ENCODE measurements at places on chromosomes 16 and 17.

GRCh38 chr17:74234486-74234885 lies 21.1 kb downstream of the TTYH2 start:
- DNase-seq = no peak

- DNase-seq = peak; percentile 32
Measured at GRCh38 chr16:78310990-78311561, 211.6 kb downstream of the WWOX start.

DNA sequence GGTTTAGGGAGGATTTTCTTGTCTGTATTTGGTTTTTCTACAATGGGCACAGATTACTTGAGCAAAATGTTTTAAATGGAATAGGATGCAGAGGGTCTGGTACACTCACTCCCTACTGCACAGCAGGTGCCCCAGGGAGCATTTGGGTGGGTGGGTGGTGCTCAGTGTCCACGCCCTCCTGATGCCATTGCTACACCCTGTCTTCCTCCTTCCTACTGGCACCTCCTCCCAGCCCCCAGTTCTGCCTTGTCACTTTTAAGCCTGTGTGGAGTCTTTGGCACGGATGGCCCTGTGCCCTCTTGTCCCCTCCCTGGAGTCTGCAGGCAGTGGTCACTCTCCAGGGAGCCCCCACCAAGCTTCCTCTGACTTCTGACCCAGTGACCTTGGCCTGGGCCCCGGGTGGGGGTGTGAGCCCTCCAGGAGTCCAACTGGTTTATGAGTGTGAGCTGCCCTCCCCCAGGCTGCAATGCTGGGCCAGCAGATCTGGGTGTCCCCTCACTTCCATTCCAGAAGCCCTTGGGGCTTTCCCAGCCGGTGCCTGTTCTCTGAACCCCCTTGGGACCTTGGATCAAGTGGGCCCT lies 15.5 kb downstream of the LLGL2 start:
- DNase-seq = no peak

DNA sequence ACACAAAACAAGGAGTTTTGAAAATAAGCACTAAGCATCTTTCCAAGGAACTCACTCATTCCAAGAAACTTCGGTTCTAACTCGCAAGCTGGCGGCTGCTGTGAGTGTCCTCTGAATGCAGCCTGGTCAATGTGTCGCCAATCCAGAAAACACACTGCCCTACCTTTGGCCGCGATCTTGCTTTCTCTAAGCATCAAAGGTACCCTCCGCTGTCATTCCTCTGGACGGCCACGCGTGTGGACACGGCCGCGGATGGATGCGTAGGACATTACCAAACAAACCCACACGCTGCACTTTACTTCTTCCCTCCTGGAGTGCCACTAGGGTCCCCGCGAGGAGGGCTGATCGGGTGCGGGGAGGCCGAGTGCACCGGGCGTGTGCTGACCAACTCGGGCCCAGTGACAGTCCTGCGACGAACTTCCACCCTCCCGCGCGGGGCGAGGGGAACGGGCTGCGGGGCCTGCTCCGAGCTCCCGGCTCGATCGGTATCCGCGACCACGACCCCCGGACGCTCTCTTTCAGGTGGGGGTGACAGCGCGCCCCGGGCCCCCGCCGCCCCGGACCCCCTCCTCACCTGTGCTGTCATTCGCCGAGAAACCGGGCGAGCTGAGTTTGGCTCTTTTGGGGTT lies 1.1 kb downstream of the CREBBP start:
- DNase-seq = no peak

DNA sequence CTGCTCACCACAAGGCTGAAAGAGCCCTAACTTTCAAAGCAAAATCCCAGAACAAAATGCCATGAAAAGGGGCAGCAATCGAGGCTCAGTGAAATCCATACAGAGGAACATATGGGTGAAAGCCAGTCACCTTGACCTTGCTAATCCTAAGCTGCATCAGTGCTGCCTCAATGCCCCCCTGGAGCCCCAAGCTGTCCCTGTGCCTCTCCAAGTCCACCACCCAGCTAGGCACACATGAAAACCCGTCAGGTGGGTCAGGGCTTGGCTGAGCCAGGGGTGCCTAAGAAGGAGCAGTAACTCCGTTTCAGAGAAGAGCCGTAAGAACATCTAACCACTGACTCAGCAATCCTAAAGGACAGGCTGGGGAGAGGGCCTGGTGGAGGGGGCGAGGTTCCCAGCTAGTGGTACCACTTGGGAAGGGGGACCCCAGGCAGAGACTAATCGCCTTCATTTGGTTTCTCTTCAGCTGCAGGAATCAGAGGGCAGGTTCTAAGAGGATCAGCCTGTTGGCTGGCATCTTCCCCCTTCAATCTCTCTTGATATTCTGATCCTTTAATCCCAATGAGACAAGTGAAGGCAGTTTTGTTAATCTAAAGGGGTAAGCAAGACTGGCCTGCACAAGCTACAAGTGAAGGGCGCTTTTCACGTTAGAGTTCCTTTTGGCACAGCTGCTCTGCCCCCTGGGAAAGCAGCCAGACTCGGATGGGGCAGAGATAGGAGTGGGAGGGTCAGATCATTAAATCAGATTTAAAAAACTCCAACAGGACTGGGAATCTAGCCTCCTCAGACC lies 7.6 kb downstream of the PITPNA start:
- no peak for DNase-seq

DNA sequence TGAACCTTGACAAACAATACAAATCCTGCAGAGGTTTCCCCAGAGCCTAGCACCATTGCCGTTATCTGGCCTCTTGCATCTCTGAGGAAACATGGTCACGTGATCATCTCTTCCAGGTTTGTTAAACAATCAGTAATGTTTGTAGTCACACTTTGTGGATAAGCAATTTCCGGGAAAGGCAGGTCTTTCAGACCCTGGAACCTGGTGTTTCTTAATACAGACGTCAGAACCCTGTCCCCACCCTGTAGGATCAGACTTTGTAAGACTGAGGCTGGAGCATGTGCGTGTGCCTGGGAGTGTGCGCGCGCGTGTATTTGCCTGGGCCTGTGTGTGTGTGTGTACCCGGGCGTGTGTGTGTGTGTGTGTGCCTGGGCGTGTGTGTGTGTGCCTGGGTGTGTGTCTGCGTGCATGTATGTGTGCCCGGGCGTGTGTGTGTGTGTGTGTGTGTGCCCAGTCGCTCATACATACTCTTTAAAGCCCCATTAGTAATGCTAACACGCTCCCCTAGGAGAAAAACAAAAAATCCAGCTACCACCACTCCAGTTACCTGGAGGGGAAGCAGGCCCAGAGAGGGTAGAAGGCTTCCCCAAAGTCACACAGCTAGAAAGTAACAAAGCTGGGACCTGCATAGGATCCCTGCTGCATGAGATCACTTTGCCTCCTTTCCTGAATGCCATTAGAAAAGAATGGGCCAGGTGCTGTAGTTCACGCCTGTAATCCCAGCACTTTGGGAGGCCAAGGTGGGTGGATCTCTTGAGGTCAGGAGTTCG lies 5.3 kb downstream of the CTNS start:
- no peak for DNase-seq

DNA sequence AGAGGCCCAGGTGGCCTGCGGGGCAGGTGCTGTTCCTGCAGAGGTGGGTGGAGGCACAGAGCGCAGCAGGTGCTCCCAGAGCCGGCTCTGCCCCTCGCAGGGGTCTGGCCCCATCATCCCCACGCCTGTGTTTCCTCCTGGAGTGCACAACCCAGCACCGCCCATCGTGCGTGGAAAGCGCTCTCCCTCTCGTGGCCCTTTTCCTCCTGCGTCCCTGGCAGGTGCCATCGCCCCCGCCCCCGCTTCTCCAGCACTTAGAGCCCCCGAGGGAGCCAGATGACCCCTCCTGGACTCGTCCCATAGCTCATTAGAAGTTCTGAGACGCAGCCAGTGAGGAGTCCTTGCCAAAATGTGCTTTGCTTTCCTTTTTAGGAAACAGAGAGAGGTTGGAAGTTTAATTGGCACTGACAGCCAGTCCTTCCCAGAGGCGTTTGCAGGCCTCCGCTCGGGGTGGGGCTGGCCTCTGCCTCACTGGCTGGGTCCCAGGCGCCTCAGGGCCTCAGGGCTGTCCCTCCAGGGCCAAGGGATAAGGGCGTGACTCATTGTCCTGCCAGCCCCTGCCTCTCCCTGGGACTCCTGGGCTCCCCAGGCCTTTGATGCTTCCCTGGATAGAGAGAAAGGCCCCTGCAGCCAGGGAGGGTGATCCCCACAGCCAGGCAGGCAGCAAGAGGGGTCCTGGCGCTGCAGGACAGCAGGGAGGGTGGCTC lies 32.2 kb upstream of the CHMP6 start:
- peak; percentile 52 for DNase-seq

DNA sequence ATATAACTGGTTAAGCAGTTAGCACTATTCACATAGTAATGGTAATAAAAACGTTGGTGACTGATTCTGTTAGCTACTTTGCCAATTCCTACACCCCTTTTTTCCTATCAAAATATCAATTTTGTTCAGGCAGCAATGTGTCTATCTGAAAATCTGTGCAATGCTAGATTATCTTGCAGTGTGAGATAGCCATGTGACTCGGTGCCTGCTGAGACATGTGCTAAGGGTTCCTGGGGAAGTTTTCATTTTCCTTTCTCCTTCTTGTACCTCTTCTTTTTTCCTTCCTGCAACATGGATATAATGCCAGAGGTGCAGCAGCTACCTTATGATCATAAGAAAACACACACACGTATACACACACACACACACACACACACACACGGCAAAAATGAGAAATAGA lies 100.5 kb upstream of the SHISA6 start:
- DNase-seq = no peak

- no peak for DNase-seq
Measured at GRCh38 chr17:8706431-8706830, 38.2 kb downstream of the CCDC42 start.

DNA sequence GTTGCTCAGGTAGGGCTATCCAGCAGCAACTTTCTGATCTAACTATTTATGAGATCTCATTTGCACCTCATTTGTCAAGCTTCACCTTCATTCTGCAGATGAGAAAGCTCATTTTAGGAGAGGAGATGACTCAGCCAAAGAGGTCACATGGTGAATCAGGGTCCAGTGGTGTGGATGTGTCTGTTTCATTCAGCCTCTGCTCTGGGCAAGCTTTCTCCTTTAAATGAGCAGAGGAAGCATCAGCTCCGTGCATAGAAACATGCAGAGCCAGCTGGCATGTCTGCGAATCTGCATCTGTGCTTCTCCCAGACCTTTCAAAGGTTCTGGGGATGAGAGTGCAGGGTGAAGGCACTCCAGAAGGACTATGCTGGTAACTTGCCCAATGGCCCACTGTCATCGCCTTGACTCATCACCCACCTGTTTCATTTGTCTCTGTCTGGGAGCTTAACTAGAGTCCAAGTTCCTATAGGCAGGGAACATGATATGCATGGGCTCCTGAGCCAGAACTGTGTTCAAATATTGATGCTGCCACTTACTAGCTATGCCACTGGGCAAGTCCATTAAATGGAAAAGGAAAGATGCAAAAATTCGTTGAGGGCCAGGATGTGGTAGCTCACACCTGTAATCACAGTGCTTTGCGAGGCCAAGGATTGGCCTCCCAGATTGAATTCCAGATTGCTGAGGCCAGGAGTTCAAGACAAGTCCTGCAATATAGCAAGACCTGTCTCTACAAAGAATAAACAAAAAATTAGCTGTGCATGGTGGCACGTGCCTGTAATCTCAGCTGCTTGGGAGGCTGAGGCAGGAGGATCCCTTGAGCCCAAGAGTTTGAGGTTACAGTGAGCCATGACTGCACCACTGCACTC lies 67.1 kb upstream of the NLK start:
- peak; percentile 4 for DNase-seq

DNA sequence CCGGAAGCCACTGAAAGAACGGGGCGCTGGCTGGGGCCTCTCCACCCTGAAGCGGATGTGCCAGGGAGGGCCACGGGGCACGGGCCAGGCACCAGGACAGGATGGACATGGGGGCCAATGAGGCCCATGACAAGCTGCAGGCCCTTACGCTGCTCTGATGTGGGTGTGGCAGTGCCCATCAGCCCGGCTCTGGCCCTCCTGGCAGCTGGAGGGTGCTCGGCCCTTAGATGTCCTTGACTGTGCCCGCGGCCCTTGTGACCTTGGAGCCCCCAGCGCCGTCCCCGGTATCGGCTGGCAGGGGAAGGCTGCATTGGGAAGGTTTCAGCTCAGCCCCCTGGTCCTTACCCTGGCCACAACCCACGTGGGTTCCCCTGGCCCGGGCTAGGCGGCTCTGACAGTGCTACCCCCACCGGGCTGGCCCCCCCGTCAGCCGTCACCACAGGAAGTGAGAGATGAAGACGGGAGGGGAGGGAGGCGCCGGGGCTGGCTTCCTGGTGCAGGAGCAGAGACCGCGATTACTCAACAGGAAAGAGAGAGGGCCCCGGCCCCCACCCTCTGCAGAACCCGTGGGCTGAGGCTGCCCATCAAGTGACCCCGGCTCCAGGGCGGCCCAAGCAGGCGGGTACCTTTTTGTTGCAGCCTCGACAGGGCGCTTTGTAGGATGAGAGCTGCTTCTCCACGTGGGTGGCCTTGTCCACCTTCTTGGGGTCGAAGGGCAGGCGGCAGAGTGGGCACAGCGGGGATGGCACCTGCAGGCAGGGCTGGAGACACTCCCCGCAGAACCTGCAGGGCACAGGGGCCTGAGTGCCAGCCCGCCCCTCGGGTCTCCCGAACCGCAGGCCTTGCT lies 5.3 kb downstream of the RNF166 start:
- peak; percentile 91 for DNase-seq

- no peak for DNase-seq
Measured at GRCh38 chr17:77882040-77882439, 76.5 kb upstream of the TNRC6C start.

GRCh38 chr17:60390925-60391470 lies 935 bp downstream of the USP32 start:
- peak; percentile 51 for DNase-seq

DNA sequence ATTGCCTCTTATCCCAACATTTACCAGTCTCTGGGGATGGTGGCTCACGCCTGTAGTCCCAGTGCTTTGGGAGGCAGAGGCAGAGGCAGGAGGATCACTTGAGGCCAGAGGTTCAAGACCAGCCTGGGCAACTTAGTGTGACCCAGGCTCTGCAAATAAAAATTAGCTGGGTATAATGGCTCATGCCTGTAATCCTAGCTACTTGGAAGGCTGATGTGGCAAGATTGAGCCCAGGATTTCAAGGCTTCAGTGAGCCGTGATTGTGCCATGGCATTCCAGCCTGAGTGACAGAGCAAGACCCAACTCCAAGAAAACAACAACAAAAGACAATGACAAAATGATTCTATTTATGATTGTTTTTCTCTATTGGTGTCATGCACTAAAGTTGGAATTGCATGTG lies 244.9 kb downstream of the RBFOX1 start:
- no peak for DNase-seq

- DNase-seq = peak; percentile 52
Measured at GRCh38 chr16:12341423-12341822, 364.9 kb downstream of the SNX29 start.

GRCh38 chr17:31369266-31369665 lies 22.2 kb upstream of the RAB11FIP4 start:
- peak; percentile 57 for DNase-seq

GRCh38 chr16:22743401-22743800 lies 70.6 kb upstream of the HS3ST2 start:
- no peak for DNase-seq

- DNase-seq = no peak
Measured at GRCh38 chr17:28194382-28194781, 124.6 kb upstream of the TMEM97 start.

All from astrocyte of the spinal cord (primary cell).